ENCODE measurements at places on chromosomes 11 and 22.

GRCh38 chr22:40493441-40493840, 123.0 kb downstream of the SGSM3 start:
- no peak for DNase-seq

DNA sequence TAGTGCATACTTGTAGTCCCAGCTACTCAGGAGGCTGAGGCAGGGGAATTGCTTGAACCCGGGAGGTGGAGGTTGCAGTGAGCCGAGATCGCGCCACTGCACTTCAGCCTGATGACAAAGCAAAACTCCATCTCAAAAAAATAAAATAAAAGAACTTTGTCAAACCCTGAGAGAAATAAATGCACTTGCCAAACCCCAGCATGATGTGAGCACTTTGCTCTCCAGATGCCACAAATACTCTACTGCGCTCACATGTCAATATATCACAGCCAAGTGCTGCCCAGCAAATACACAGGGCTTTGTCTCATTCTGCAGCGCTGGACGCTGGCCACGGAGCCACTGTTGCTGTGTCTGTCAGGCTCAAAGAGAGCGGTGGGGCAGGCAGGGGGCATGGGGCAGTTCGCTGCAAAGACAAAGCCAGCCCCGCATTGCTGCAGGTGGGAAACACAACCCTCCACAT, 45.1 kb downstream of the AHNAK start:
- no peak for DNase-seq

DNA sequence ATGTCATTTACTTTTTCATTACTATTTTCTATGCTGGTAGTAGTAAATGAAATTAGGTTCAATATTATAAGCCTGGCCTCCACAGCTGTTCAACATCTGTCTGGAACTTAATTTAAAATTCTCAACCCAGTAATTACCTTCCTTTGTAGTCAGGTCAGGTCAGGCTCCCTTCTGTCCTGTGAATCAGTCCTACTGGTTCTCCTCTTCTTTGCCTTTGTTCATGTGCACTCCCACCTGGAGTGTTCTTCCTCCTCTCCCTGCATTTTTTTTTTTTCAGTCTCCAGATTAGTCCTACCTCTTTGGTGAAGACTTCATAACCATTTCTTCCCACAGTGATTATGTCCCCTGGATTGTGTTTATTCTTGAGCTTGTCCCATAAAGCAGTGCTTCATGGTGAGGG, 67.9 kb downstream of the DKK3 start:
- no peak for DNase-seq

DNA sequence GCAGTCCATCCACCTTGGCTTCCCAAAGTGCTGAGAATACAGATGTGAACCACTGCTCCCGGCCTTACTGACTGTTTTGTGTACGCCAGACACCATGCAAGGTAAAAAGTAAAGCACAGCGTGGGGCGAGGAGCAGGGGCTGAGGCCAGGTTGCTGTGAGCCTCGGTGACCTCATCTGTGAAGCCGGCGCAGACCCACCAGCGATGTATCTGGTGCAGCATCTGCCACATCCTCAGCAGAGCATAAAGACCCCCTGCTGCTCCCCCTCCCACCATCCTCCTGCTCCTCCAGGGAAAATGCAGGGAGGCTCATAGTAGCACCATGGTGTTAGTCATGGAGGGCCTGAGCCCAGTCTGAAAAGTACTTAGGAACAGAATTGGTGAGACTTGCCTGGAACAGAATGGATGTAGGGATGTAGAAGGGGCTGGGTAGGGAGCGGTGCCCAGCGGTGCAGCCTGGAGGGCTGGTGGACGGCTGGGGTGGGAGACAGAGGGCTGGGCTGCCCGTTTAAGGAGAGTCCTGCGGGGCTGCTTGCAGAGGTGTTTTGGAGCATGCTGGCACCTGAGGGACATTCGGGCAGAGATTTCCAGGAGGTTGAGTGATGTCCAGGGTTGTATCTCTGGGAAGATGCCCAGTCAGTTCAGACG, 462.4 kb downstream of the BRD1 start:
- no peak for DNase-seq

- no peak for DNase-seq
These were observed 1.2 kb downstream of the NDUFC2 start for GRCh38 chr11:78078218-78079167.

DNA sequence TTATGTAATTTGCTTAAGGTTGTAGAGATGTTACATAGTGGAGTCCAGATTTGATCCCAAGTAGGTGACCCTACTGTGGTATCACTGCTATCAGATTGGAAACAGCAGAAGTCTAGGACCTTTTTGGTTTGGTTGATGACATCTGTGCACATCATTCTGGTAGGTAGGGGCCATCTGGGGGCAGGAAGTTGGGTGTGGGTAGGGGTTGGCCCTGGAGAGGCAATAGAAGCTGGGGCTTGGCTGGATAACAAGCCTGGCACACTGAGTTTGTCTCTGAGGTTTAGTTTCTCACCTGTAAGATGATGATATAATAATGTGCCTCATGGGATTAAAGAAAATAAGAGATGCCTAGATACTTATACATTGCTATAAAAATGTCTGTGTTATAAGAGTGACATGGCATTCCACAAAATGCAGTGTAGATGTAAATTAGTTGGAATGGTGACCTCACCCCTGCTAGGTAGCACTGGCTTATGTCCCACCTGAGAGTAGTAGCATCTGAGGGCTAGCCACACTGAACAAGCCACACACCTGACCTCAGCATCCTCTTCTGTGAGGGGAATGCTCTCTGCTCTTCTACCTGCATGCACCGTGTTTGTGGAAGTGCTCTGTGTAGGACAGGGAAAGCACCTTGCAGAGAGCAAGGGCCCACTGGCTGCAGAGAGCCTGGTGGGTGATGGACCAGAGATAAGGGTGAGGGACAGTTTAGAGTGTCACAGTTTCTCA, 36.9 kb downstream of the PTPRJ start:
- no peak for DNase-seq

- no peak for DNase-seq
These were observed 33.7 kb upstream of the B3GAT1 start for GRCh38 chr11:134445601-134446325.

- DNase-seq = no peak
These were observed 21.2 kb upstream of the ALDH3B2 start for GRCh38 chr11:67695606-67696005.

All from natural killer cell treated with Interleukin-12 subunit alpha and Interleukin-12 subunit beta and Interleukin-15 and Interleukin-18, amount 100 ng/mL, for 72 hours (primary cell).